Suppressor macrophage (primary cell): ENCODE measurements at places on chromosomes 16 and 17.

DNA sequence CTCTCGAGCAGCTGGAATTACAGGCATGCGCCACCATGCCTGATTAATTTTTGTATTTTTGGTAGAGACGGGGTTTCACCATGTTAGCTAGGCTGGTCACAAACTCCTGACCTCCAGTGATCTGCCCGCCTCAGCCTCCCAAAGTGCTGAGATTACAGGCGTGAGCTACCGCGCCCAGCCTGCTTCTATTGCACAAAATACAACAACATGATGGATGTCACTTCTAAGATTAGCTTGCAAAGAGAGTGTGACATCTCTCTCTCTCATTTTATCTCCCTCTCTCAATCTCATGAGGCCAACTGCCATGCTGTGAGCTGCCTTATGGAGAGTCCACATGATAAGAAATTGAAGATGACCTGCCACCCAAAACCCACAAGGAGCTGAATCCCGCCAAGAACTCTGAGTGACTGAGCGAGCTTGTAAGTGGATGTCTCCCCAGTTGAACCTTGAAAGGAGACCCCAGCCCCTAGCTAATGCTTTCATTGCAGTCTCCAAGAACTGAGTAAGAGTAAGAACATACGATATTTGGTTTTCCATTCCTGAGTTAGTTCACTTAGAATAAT, 458.5 kb downstream of the RBFOX1 start:
- no peak for DNase-seq

DNA sequence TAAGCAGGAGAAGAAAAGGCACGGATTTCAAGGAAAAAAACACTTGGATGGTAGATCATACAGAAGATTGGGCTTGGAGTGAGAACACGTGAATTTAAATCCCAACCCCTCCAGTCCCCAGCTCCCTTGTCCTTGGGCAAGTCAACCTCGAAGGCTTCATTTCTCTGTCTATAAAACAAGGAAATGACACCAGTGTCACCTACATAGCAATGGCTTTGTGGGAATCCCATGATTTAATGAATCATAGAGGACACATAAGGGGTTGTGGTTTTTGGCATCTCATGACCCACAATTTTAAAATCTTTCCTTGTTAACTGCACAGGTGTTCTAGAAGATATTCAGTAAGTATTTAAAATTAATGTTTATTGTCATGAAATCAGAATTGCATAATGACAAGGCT, 8.2 kb upstream of the CCL2 start:
- peak; percentile 54 for DNase-seq

DNA sequence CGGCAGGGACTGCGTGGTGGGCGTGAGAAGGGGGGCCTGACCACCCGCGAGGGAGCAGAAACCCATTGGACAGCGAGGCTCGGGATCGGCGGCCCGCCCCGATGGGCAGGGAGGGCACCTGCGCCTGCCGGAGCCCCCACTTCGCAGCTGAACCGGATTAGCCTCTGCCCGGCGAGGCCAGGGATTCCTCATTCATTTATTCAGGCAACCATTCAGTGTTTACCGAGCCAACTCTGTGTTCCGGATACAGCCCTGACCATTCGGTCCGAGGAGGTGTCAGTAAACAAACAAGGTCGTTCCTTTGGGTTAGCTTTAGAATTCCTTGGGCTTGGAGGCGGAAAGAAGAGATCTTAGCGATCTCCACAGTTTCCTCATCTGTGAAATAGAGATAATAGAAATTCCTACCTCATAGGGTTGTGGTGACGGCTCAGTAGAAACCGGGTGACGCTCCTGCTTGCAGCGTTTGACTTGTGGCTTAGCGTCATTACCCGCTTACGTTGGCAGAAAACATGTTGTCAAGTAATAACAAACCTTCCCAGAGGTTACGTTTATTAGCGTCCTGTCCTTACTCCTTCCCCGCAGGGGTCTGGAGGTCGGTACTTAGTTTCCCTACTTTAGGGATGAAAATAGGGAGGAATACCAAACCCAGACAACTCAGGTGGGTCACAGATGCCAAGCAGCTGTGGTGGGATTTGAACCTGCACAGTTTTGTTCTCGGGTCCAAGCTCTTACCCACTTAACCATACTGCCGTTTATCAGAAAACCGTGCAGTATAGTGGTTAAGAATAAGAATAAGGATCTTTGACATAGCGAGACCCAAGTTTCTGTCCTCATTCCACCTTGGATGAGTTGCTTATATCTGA, 893 bp downstream of the POLR3E start:
- DNase-seq: peak; percentile 92

- DNase-seq: no peak
These were observed 7.7 kb upstream of the KRT38 start for GRCh38 chr17:41448506-41448905.

DNA sequence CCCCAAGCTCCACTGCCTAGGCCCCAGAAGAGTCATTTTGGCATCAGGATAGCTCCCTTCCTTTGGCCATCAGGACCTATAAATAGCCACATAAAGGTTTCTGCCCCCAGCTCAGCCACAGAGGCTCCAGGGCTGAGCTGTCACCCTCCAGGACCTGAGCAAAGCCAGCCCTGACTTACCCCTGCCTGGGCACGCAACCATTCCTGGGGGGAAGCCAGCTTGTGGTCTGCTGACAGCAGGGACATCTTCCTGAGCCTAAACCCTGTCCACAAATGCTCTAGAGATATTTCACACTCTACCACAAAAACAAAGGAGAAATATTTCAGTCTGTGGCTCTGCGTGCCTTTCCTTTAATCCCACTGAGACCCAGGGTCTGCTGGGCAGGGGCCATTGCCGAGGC, 123.7 kb upstream of the CCL2 start:
- no peak for DNase-seq

DNA sequence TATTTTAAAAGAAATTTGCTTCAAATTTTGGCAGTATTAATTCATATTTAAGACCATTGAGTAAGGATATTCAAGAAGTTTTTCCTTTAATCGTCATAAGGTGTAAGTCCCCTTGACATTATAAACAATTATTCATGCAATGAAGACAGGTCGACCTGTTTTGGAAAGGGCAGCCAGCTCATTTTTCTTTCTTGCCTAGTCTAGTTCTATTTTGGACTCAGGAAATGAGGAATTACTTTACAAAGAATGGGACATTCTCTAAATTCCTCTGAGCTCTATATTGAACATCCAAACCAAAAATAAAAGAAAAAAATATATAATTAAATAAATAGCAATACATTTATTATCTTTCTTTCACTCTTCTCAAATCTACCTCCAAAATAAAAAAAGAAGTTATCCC, 595.6 kb upstream of the KIF2B start:
- no peak for DNase-seq

- no peak for DNase-seq
These were observed 2.6 kb downstream of the EXOC3L1 start for GRCh38 chr16:67187175-67187890.

DNA sequence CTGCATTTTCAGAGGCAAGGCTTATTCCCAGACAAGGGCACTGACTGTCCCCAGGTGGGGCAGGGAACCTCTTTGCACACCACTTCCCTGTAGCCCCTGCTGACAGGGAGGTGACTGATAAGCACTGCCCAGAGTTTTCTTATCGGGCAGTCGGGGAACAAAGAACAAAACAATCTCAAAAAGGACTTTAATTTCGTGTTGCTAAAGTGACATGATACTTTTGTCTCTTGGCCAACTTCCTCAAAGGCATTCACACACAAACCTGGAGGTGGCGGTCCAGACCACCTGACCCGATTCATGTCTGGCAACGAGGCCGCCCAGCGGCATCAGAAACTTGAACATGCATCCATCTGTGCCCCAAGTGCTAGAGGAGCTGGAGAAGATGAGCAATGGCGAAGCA, 28.9 kb downstream of the ZDHHC7 start:
- DNase-seq: peak; percentile 82

- peak; percentile 11 for DNase-seq
These were observed 77.1 kb downstream of the SDK2 start for GRCh38 chr17:73566905-73567782.
